SK-N-SH treated with all-trans-retinoic acid at 6 μM for 48 hours (cell line): ENCODE measurements at places on chromosomes 1 and 21.

DNA sequence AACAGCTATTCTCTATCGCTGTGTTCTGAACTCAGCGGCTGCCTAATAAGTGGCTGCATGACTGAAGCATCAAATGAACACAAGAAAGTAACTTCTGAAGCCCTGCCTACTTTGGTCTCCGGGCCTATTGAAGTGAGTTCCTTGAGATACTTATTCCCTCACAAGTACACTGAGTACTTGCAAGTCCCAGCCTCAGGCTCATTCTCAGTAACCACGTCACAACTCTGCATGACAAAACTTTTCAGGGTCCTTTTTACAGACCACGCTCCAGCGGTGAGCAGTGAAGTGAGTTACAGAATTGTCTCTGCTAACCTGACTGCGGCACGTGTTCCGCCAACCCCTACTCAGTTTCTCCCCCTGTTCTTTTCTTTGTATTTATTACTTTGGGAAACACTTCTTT lies 1342.7 kb upstream of the ADGRL4 start:
- no peak for ATAC-seq

GRCh38 chr1:151314137-151314875 lies 12.9 kb downstream of the PI4KB start:
- ATAC-seq, result peak; percentile 74

- ATAC-seq, result no peak
These were observed 126.7 kb downstream of the APP start for GRCh38 chr21:26043891-26044290.

DNA sequence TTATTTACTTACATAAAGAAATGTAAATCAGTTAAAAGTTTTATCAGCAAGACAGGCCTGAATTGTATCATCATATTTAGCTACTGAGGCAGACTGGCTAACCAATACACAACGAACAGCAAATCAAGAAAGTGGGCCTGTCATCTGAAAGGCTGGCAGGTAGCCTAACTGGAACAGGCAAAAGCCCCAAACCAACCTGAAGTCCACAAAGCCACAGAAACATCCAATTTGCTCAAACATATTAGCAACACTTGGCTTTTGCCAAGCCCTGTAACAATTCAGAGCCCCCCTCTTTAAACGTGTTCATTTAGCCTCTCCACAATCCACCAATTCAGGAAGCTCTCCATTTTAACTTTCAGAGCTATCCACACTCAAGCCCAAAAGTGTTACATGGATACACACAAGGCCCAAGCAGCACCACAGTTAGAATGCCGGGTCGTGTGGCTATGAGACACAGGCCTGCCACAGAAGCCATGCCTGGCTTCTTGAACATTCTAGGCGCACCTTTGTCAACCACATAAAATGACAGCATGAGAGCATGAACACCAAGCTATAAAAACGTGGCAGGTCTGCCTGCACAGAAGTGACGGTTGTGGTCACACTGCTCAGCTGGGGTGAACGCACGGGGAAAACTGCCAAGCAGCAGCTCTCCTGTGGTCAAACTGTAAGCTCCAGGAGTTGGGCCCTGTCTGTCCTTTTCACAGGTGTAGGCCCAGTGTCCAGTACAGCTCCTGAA lies 49.3 kb downstream of the CD34 start:
- ATAC-seq, result no peak

GRCh38 chr1:67459068-67459467 lies 28.9 kb upstream of the SERBP1 start:
- no peak for ATAC-seq

GRCh38 chr1:246761396-246761795 lies 37.2 kb downstream of the SCCPDH start:
- no peak for ATAC-seq

DNA sequence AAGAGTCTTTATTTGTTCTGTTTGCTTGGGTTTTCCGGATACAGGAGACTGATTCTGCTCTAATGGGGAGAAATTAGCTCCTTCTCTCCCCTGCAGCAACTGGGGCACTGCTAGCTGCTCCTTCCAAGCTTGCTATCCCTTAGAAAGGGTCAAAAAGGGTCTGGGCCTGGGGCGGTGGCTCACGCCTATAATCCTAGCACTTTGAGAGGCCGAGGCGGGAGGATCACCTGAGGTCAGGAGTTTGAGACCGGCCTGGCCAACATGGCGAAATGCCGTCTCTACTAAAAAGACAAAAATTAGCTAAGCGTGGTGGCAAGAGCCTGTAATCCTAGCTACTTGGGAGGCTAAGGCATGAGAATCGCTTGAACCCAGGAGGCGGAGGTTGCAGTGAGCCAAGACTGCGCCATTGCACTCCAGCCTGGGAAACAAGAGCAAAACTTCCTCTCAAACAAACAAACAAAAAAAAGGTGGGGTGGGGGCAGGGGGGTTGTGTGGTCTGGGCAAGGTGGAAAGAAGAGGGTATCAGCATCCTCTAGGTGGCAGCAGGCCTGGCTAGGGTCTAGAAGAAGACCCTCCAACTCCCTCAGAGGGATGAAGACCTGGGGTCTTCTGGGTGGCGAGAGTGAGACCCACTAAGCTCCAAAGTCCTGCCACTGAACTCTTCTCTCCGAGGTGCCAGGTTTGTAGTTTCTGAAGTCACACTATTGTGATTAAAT lies 15.4 kb upstream of the TBX15 start:
- no peak for ATAC-seq

- no peak for ATAC-seq
These were observed 88.1 kb upstream of the ARHGEF16 start for GRCh38 chr1:3366126-3367051.

DNA sequence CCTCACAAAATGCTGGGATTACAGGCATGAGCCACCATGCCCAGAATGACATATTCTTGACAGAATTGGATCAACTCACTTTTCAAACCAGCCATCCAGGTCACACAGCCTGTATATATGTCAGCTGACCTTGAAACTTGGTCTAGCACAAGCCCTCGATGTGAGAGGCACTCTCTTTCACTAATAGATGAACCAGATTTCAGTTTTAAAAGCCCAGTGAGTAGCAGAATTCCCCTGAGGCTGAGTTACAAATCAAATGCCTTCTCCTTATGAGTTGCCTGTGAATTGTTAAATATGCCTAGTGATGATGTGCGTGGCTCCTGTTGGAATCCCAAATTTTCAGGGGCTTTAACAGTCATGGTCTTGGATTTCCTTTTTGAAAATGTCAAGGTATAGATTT lies 88.7 kb downstream of the CD247 start:
- ATAC-seq, result no peak

GRCh38 chr21:43626390-43626789 lies 32.9 kb downstream of the HSF2BP start:
- ATAC-seq, result no peak

GRCh38 chr1:56570924-56571372 lies 8.4 kb downstream of the PLPP3 start:
- no peak for ATAC-seq

DNA sequence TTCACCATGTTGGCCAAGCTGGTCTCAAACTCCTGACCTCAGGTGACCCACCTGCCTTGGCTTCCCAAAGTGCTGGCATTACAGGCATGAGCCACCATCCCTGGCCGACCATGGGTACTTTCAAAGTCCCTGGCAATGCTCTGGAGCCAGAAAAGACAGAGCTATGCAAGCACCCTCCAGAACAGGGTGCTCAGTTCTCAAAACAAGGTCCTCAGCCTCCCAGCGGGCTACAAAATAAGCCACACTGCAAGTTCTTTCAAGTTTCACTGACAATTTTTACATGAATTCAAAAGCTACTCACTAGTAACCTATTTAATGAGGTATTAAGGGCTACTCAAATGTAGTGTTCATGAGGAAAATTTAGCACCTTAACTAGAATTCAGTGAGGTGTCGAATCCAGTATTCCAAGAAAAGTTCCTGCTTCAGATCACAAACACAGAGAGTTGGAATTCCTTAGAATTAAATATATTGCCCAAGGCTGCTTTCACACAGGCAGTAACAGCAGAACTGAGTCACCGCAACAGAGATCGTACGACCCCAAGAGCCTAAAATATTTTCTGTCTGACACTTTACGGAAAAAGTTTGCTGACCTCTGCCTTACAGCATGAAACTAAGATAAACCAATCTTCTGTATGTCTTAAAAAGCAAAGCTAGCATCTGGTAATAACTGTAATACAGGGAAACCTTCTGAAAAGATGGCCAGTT lies 60.7 kb downstream of the HSF2BP start:
- no peak for ATAC-seq

- no peak for ATAC-seq
These were observed 42.9 kb upstream of the PLA2G2C start for GRCh38 chr1:20229171-20229570.

GRCh38 chr1:75785320-75785982 lies 605 bp upstream of the RABGGTB start:
- ATAC-seq, result peak; percentile 68

DNA sequence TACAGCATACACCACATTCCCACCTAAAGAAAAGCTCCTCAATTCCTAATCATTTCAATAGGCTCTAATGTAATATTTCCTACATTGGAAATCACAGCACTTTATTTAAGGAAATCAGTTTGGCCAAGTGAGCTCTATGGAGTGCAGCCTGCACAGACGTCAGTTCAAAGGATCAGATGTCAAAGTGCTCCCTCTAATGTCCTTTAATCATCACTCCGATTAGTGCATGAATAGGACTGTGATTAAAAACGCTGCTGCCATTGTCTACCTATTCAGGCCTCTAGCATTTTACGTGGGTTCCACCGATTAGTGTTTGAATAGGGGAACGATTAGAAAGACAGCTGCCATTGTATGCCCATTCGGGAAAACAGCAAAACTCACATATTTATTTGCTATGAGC lies 50.2 kb downstream of the DPYD start:
- ATAC-seq, result no peak

DNA sequence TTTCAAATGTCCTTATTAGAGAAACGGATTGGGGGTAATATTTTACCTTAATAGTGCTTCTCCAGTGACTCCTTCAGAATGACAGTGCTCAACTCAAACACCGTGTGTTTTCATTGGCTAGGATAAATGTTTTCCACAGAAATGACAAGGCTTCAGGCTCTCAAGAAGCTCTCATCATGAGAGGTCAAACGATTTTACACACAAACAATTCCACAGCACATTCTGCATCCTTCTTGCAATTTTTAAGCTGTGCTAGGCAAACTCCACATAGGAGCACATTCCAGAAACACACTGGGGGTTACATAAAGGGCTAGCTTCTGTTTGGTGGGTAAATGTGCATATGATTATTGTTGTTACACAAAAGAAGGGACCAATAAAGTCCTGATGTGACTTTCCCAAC lies 75.5 kb upstream of the IPO9 start:
- ATAC-seq, result peak; percentile 5; the same call in 1 of the 3 replicates

DNA sequence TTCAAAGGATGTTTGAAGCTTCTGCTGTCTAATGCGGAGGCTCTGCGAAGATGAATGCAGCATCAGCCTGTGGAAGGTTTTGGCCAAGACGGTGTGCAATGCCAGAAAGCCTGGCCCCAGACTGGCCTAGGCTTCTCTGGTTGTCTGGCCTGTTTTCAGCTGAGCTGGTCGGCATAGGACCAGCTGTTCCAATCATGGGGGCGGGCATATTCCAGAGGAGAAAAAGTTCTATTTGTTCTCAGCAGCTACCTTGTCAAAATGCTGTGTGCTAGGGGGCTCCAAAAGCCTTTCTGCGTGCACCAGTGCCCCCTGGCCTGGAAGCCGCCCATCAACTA lies 57.6 kb downstream of the TGFB2 start:
- ATAC-seq, result no peak

DNA sequence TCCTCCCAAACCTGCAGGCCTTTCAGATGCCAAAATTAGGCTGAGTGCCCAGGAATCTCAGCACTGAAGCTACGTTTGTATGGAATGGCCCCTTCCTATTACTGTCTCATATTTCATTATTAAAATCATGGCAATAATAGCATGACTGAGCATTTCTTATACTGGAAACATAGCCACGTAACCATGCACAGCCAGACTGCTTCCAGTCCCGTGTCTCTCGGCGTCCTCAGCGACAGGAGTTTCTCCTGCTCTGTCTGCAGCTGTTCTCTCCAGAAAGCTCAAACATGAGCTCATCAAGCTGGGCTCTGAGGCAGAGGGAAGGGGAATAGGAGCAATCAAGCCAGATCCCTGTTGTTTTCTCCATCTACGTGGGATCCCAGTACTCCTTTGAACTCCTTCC lies 104.0 kb downstream of the CDC7 start:
- ATAC-seq, result no peak

GRCh38 chr1:9836632-9836960 lies 12.8 kb upstream of the CLSTN1 start:
- no peak for ATAC-seq

GRCh38 chr1:213014642-213015041 lies 1.0 kb downstream of the ANGEL2 start:
- ATAC-seq, result peak; percentile 0; the same call in 1 of the 3 replicates

DNA sequence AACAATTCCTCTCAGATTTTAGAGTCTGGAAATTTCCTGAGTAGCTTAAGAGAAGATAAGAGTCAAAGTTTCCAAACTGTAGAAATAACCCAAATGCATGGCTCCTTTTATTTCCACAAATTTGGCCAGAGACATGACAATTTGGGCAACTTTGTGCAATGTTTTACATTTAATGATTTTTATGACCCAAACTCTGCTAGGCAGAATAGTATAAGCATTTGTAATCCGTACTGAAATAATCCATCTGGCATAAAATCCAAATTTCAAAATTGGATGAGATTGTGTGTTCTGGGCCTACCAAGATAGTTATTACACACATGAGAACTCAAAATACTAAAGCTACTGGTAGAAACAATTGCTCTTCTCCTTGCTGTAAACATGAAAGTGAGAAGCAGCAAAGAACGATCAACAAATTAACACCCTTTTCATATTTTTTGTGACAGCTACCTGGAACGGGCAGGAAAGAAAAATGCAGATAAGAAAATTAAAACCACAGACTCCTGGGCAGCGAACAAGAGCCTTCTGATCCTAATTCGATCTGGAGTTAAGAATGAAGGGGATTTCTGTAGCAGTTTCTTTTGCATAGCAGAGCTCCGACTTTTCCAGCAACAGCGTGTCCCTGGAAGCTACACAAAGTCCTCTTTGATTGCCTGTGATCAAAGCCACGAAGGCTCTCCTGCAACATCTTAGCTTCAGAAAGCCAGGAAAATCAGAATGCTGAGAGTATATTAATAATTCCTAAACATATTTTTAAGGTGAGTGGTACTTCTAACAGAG lies 191.2 kb downstream of the GRIK1 start:
- no peak for ATAC-seq

DNA sequence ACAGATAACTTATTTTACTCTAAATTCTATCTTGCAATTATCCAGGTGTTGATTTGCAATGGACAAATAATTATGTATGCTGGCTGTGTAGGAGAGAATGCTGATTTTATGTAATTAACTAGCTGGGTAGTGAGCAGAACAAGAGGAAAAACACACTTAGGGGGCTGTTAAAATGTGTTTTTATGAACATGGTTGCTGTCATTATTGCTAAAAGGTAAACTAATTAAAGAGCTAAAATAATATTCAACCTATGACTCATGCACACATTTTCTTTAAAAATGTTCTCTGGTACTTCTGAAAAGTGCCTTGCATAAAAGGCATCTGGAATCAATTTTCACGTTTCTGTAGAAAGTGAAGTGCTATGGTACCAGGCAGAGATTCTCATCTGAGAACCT lies 192.8 kb upstream of the C8B start:
- ATAC-seq, result peak; percentile 86

DNA sequence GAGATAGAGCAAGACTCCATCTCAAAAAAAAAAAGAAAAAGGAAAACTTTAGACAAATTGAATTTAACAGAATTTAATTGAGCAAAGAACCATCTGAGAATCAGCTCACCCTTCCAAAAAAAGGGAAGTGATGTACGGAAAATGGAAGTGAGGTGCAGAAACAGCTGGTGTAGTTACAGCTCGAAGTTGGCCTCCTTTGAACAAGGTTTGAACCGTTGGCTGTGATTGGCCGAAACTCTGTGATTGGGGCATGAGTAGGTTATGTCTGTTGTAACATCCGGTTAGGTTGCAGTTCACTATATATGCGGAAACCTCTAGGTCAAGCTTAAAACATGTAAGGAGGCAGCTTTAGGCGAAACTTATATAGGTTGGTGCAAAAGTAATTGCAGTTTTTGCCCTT lies 97.9 kb upstream of the KIF26B start:
- no peak for ATAC-seq
